ENCODE measurements at places on chromosomes 7 and 10. TPM values are rescaled to one million over a fixed set of nuclear protein-coding genes. Genes with fewer than 3 reads are reported as not detected.

Gene ARHGAP22
- 1.6 TPM for total RNA-seq

Gene NKX2-3
- total RNA-seq = not detected

Gene C10orf62
- not detected for total RNA-seq

Gene CDNF
- total RNA-seq = 4.9 TPM

Gene RAMP3
- total RNA-seq = 0.39 TPM

Data from naive thymus-derived CD4-positive, alpha-beta T cell (primary cell).